Activated naive CD8-positive, alpha-beta T cell treated with anti-CD3 and anti-CD28 coated beads for 36 hours (primary cell): ENCODE measurements at places on chromosomes 16 and 17. TPM values are rescaled to one million over a fixed set of nuclear protein-coding genes. Genes with fewer than 3 reads are reported as not detected.

- peak overlapping the region; percentile 85 for H3K4me3 ChIP-seq
- H3K27me3 ChIP-seq: peaks cover 74% of the 10 kb centered on the region
- no peak for DNase-seq
- H3K4me1 ChIP-seq: peaks cover 73% of the 10 kb centered on the region
- H3K36me3 ChIP-seq: peaks cover 13% of the 10 kb centered on the region
Observed at GRCh38 chr17:8122422-8122923, 1.4 kb downstream of the HES7 start.

GRCh38 chr16:67750466-67750865, 31.4 kb upstream of the GFOD2 start:
- H3K4me3 ChIP-seq: no peak overlapping the region
- peaks cover 5% of the 10 kb centered on the region for H3K4me1 ChIP-seq
- no peak for DNase-seq
- no peaks in the 10 kb centered on the region for H3K36me3 ChIP-seq
- no peak overlapping the region for H3K27ac ChIP-seq

GRCh38 chr16:86351041-86351784, 159.1 kb upstream of the FOXF1 start:
- H3K27me3 ChIP-seq: peaks cover 46% of the 10 kb centered on the region
- no peaks in the 10 kb centered on the region for H3K4me1 ChIP-seq
- no peak overlapping the region for H3K27ac ChIP-seq
- no peak overlapping the region for H3K4me3 ChIP-seq
- no peak for DNase-seq

- H3K4me3 ChIP-seq: no peak overlapping the region
- no peak overlapping the region for H3K27ac ChIP-seq
- H3K4me1 ChIP-seq: no peaks in the 10 kb centered on the region
Observed at GRCh38 chr16:6059671-6060070, 962.1 kb upstream of the EEF2KMT start.

Gene GCGR
- total RNA-seq: not detected

Gene DRC7
- not detected for total RNA-seq

Gene EVI2A
- 42.7 TPM for total RNA-seq

Gene CCDC200
- not detected for total RNA-seq
